ENCODE measurements at places on chromosomes 2 and 18. TPM values are rescaled to one million over a fixed set of nuclear protein-coding genes. Genes with fewer than 3 reads are reported as not detected.

The IL36B gene
- total RNA-seq = not detected

The GCG gene
- not detected for total RNA-seq

The COLEC11 gene
- total RNA-seq = 0.71 TPM

The KYNU gene
- 15.5 TPM for total RNA-seq

The ALLC gene
- not detected for total RNA-seq

DNA sequence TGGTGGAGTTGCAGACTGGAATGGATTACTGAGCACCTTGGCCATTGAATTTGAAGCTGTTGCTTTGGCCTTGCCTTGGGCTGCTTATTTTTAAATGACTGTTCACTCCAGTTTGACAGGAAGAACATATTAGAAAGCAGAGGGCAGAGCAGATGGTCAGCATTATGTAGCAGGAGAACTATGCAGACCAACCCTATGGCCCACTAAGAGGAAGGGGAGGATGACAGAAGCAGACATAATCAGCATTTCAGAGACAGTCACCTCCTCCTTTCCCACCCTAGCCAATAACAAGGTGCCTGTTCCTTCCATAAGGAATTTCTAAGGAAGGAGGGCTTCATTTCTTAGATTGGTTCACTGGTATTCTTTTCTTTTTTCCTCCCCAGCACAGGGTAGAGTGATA, 2.4 kb downstream of the CHRNA1 start:
- no peak for DNase-seq

- no peak for DNase-seq
Observed at GRCh38 chr2:181483211-181483610, 26.0 kb downstream of the ITGA4 start.

DNA sequence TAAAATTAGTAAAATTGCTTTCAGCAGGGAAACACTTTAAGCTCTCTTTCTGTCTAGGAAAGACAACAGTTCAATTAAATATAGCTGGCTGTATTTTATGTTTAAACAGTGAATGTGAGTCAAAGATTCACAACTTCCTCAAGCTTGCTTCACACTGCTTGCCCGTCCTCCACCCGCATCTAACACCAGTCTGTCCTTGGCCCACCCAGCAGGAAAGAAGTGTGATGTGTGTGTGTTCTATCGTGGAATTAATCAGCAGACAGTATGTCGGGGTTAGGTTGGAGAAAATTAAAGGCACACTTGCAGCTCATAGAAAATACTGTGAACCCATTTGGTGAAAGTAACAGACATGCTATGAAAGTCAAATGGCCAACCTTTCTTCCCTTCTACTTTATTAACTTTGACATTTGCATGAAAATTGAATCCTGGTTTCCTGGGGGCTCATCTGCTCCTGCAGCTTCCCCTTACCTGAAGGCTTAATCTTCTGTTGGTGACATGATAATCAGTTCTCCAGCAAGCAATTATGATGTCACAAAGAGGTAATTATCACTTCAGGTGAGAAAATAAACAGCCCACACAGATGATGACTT, 182.0 kb downstream of the UXS1 start:
- DNase-seq = no peak

DNA sequence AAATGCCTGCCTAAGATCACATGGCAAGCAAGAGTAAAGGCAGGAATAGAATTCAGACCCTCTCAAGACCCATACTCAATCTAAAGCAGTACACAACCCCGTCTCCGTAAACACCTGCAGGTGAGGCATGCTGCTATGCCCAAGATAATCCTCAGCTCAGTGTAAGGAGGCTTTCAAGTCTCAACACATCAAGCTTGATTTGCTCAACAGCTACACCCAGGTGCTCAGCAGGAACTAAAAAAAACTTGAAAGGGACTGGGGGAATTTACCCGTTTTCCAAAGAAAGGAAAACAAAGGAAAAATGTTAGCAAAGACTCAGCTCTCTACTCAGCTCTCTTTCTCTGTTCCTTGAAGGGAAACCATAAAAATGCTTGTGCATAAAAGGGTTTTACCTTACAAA, 301.8 kb downstream of the C1D start:
- DNase-seq = no peak

DNA sequence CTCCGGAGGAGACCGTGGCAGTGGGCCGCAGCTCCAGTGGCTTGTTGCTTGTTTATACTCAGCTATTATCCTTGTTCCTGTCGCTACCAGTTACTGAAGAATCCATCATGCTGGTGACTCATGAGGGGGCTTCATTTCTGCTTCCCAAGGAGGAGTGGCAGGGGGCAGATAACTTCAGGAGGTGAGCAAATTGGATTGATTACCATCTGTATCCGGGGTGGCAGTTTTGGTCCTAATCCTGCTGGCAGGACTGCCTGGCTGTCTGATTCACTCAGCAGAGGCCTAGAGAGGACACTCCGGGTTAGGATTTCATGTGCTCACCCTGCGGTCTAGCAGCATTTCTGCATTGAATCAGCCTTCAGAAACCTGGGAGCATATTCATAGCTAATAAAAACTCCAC, 230.0 kb downstream of the ACTR3 start:
- DNase-seq = no peak

DNA sequence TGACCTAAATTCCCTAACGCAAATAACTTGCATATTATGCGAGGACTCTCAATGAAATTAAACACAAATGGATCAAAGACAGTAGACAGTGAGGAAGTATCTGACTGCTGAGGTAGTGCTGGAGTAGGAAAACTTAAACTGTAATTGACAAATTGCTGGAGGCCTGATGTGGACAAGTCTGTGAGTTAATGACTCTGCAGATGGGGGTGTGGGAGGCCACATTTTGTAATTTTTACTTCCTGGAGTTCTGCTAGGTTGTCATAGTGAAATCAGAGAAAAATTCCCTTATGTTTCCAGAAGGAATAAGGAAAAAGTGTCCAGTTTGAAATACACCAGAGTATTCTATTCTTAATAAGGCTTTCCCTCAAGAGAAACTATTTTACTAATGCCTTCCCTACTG, 333.0 kb upstream of the CNTNAP5 start:
- DNase-seq = no peak

DNA sequence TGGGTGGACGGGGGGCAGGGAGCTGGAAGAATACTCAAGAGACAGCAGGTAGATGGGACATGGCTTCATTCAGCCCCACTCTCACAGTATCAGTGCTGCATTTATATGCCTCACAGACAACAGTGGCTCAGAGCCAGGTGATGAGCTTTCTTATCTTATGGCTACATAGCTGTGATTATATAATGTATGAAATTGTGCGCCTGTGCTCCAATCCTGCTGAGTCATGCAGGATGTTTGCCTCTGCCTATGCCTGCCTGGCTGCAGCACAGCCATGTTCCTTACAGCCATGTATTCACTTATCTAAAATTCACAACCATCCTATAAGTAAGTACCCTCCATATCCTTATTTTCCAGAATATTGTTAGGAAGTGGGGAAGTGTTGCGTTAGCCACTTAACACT, 37.7 kb upstream of the RNF103 start:
- no peak for DNase-seq

- DNase-seq = no peak
Observed at GRCh38 chr2:224586127-224586695, 1.0 kb upstream of the CUL3 start.

- DNase-seq = no peak
Observed at GRCh38 chr18:944440-944839, 39.8 kb downstream of the ADCYAP1 start.

DNA sequence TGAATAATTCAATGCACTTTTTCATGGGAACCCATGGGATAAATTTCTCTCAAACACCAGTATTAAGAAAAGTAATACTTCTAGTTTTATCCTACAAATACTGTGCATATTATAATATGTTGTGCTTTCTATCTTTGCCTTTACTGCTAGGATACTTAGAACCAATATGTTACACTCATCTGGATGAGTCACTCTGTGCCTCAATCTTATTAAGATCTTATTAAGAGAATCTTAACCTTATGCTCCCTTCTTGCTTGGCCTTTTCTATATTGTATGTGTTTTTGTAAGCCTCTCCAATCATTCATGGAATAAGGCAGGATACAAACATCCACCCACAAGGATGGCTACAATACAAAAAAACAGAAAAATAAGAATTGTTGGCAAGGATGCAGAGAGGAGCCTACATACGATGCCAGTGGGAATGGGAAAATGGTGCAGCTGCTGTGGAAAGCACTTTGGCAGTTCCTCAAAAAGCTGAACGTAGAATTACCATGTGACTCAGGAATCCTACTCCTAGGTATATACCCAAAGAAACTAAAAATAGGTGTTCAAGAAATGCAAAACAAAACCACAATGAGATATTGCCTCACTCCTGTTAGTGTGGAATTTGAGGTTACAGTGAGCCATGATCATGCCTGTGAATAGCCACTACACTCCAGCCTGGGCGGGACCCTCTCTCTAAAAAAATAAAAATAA, 10.7 kb upstream of the TWSG1 start:
- DNase-seq = no peak

GRCh38 chr2:47870641-47871540, 35.4 kb downstream of the FBXO11 start:
- DNase-seq = no peak

- DNase-seq = peak; percentile 55
Observed at GRCh38 chr18:59718464-59719157, 21.4 kb upstream of the CCBE1 start.

DNA sequence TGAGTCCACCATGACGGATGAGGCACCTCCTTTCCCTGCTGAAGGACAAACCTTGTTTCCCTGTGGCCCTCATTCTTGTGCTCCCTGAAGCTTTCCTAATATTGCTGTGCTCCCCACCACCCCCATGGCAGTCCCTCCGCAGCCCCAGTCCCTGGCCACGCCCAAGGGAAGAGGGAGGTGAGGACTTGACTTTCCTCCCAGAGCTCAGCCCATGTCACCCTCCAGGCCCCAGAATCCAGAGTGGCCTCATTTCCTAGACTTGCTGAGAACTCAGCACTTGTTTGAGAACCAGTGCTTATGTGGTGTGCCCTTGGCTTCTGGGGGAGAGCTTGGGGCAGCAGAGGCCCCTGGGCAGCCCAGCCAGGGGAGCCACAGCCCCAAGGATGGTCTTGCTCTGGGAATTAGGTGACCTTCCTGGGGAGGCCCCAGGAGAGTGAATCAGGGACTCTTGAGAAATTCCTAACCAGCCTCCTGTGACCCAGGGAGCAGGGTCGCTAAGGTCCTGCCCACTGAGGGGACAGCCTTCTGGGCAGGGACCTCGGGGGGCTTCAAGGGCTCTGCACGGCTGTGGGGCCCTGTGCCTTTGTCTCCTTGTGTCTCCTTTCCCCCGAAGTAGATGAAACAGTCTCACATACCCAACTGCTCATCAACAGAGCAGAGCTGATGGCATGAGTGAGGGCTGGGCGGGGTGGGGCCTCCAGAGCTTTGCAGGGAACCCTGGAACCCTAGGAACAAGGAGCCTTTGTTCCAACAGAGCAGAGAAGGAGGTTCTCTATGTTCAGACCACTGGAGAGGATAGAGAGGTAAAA, 27.9 kb downstream of the PSD4 start:
- DNase-seq = no peak

- no peak for DNase-seq
Observed at GRCh38 chr2:12803607-12804006, 86.9 kb downstream of the TRIB2 start.

DNA sequence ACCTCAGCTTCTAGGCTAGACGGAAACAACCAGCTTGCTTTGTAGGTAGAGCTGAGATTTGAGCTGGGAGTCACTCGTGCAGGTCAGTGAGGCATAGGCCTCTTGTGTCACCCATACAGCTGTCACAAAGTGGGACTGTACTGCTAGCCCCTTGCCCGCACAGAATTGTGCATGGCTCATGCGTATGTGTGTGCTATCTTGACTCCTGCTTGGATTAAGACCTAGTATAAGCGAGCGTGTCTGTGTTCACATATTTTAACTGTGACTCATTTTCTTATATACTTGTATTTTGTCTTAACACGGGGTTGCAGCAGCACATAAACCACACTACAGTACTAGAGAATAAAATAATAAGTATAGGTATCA, 20.1 kb downstream of the CEP68 start:
- DNase-seq = no peak

DNA sequence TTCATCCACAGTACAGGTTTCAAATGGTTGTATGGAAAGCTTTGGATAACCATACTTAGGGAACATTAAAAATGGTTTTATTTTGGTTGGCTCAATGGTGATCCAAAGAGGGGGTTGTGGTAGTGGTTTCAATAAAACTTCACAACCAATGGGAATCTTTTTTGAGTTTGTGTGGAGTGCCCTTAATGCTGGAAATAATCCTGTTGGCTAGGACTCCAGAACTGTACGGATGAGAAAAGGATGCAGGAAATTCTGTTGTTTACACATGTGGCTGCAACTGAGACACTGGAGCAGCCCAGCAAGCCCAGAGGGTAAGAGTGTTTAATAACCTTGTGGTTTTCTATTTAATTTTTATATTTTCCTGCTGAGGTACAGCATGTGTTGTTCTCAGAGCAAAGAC, at the start of gene CCDC102B:
CCDC102B (plus strand) TSS at position 210 of the 400 bp plus-strand sequence. CDS start 38,684 bp downstream, outside the sequence.
- DNase-seq = peak; percentile 74

GRCh38 chr2:1521878-1522830, 108.9 kb downstream of the TPO start:
- no peak for DNase-seq

DNA sequence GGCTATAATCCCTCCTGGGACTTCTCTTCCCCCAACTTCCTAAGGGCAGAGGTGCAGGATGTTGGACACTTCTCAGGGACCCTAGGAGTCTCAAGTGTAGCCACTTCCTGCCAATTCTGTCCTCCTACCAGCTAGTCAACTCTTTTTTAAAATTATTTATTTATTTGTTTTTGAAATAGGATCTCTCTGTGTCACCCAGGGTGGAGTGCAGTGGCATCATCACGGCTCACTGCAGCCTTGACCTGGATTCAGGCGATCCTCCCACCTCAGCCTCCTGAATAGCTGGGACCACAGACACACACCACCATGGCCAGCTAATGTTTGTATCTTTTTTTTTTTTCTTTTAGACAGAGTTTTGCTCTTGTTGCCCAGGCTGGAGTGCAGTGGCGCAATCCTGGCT, 11.5 kb downstream of the SFTPB start:
- no peak for DNase-seq
